ENCODE measurements at places on chromosomes 13 and 19.
A peak's percentile ranks its signal among the peaks of the same experiment; 100 is the strongest.

DNA sequence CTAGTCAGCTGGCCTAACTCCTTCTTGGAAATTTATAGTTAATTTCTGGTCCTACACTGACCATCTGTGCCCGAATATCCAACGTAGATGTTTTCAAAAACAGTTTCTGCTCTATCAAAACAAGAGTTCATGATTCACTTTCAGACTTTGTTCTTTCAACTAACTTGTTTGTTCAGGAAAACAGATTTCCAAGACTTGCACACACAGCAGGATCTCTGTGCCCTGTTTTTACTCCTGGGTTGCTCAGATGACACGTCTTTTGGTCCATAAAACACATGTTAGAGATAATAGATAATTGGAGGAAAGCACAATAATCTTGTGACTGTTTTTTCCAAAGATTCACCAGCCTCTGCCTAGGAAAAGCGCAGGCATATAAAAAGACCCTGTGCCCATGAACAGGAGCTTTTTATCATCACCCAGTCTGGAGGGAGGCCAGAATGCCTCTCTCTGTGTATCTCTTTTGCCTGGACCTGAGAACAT is 218.0 kb downstream of the IRS2 start:
- no peak for DNase-seq

DNA sequence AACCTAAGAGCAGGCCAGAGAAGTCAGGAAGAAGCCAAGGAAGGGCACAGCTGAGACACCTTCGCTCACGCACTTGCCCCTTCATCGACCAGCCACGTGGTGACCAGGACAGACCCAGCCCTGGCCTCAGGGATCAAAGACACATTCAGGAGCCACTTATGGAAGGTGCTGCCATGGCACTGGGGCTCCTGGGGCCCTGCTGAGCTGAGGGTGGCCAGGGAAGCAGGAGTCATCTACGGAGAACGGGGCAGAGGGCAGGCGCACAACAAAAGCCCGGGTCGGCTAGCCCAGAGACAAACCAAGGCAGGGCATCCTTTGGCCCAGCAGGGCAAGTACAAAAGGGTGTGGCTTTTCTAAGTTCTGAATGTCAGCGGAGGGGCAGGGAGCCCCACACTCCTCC is 2.3 kb downstream of the PLPP2 start:
- DNase-seq: no peak

GRCh38 chr13:45136741-45137504 is 16.6 kb downstream of the GTF2F2 start:
- DNase-seq: no peak

DNA sequence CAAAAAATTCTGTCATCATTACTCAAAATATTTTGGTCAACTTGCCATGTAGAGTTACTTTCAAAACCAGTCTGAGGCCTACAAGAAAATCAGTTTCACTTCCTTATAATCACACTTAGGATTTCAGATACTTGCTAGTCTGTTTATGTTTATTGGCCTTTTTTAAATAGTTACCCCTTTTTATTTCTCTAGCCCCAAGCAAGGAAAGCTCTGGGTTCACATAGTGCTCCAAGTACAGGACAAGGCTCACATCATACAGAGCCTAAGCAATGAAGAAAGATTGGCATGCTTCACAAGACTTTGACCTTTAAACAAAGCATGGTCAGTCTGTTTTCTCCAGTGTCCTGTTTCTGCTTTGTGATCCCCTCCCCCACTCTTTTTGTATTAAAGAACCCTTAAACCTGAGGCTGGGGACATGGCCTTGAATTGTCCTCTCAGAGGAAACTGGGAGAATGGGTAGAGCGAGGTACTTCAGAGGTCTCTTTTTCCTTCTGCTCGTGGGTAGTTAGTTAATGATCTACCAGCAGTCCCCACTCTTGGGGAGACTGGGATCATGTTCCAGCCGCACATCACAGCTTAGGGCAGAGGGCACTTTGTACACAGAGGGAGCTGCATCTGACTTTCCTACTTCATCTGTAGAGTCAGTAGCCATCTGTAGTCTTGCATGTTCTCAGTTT is 30.7 kb downstream of the CEACAM1 start:
- no peak for DNase-seq

- no peak for DNase-seq
Observed at GRCh38 chr19:40831502-40832430, 18.5 kb downstream of the CYP2A6 start.

DNA sequence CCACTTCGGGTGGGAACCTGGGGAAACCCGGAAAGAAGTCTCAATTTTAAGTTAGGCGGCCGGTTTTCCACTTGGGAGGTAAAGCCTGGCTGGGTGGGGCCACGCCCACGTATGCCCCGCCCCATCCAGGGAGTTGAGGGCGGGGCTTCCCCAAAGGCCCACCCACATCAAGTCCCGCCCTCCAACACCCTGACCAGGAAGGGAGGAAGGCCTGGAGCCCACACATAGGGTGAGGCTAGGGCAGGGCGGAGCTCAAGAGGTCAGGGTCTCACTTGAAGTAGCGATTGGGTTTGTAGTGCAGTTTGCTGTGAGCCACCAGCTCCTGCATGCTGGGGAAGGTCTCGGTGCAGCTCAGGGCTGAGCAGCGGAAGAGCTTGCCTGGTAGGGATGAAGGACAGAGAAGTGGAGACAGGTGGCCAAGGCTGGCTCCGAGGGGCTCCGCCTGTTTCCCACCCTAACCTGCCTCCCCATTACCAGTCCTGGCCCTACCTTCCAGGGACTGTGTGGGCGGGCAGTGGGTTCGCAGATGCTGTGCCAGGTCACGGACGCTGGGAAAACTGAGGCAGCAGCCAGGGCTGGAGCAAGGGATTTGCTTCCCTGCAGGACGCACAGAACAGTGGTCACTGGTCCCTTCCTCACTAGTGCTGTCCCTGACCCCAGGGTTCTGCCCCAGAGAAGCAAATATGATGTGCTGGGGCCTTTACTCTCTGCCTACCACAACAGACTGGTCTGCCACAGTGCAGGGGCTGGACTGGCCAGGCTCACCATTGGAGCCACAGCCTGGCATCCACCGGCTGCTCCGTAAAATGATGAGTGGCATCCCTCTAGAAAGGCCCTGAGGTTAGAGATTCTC is 1.6 kb downstream of the ZNF414 start:
- no peak for DNase-seq

GRCh38 chr13:107209824-107210722 is 642.1 kb upstream of the ARGLU1 start:
- no peak for DNase-seq

DNA sequence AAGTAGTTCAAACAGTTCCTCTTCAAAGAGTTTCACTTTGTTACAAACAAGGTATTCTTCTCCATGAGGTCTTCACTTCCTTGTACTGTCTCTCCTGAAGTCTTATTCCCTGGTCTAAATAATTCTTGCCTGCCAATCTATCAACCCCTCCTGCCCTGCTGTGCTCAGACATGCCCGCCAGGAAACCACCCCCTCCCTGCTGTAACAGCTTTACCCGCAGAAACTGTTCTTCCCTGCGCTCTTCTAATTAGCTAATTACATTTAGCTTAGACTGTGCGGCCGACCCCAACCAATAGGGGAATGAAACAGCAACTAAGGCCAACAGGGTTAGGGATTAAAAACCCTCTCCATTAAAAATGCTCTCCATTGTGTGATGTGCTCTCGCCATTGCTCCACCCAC is 46.7 kb downstream of the ZNF846 start:
- no peak for DNase-seq

GRCh38 chr13:98839856-98840769 is 87.6 kb upstream of the SLC15A1 start:
- DNase-seq: peak; percentile 70

- DNase-seq: no peak
Observed at GRCh38 chr13:24042710-24043440, 117.6 kb upstream of the SPATA13 start.

- no peak for DNase-seq
Observed at GRCh38 chr19:3179739-3180293, 1.2 kb downstream of the S1PR4 start.

DNA sequence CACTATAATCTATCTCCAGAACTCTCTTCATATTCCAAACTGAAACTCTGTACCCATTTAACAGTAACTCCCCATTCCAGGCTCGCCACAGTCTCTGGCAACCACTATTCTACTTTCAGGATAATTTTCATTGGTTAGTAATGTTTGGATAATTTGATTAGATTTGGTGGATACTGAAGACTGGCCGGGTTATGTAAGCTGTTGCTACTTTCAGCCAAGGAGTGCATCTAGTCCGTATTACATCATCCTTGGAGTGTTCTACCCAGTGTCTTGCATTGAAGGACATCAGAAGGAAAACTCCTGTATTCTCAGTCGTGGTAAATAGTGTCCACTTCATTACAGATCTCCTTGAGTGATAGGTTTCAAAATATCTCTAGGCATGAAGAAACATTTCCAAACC is 60.5 kb downstream of the PCCA start:
- DNase-seq: peak; percentile 12

GRCh38 chr13:91270031-91270430 is 77.5 kb upstream of the MIR17HG start:
- no peak for DNase-seq

GRCh38 chr19:14406645-14407401 is 12.3 kb downstream of the DDX39A start:
- no peak for DNase-seq

DNA sequence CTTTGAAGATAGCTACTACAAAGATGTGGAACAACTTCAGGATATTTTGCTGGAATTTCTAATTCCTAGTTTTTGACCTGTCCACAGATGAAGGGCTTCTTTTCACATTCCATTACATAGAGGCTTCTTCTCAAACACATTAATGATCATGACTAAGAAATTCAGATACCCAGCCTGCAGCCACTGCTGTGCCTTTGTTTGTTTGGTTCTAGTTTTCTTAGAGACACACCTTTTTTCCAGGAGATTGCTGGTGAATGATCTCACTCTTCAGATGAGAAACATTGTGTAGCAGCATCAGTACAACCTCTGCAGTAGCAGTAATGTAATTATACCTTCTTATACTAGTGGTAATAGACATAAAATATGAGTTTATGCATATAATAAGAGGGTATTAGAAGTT is 5.0 kb downstream of the TDRD3 start:
- no peak for DNase-seq

DNA sequence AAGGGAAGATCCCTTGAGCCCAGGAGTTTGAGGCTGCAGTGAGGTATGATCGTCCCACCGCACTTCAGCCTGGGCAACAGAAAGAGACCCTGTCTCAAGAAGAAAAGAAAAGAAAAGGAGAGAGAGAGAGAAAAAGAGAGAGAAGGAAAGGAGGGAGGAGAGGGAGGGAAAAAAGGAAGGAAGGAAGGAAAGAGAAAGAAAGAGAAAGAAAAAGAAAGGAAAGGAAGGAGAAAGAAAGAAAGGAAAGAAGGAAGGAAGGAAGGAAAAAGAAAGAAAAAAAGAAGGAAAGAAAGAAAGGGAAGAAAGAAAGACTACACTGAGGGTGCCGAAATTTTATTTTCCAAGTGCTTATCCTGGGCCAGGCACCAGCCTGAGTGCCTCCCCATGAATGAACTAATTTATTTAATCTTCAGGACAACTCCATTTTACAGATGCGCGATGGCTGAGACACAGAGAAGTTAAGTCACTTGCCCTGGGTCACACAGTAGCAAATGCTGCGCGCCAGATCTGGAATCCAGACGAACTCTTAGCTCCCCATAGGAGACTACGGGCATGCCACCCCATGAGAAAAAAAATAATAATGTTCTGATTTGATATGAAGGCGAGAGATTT is 2.7 kb downstream of the CDC42EP5 start:
- DNase-seq: no peak

DNA sequence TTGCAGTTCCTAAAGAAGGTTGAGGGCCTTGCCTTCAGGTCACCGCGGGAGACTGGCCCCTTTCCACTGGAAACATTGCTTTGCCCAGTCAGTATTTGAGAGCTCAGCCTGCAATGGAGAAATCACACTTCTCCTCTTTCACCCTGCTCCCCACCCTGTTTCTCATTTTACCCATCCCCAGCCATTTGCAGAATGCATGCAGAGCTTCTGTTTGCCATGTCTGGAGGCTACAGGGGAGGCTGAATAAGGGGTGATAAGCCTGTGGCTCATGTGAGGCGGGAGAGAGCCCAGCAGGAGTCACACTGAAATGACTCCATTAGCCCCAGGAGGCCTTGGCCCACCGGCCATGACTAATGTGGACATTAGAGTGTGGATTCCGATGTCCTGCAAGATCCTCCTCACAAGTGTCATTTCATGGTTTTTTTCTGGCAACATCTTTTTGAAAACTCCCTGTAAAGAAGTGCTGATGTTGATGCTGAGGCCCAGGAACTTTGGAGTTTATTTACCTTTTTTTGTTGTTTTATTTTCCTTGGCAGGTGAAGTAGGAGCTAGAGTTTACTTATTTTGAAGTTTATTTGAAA is 6.3 kb downstream of the SPINT2 start:
- no peak for DNase-seq

GRCh38 chr13:93412676-93413075 is 186.1 kb downstream of the GPC6 start:
- DNase-seq: no peak

GRCh38 chr19:29645491-29645867 is 19.8 kb upstream of the PLEKHF1 start:
- DNase-seq: no peak
